ENCODE measurements at places on chromosomes 3 and 15. TPM values are rescaled to one million over a fixed set of nuclear protein-coding genes. Genes with fewer than 3 reads are reported as not detected.

Gene GOLGA8G
- not detected for total RNA-seq

Gene CLDN16
- 4.4 TPM for total RNA-seq

Gene MYRIP
- total RNA-seq, result 5.2 TPM

Gene ARRDC4
- 29.6 TPM for total RNA-seq

Gene ITGA11
- 1.0 TPM for total RNA-seq

Gene GPR149
- total RNA-seq, result not detected

Gene ZIC4
- not detected for total RNA-seq

Gene VEPH1
- total RNA-seq, result 30.0 TPM

Gene MPI
- 80.4 TPM for total RNA-seq

Gene GLCE
- total RNA-seq, result 9.3 TPM

Gene NANOGP8
- total RNA-seq, result not detected

Gene ZNF502
- total RNA-seq, result 2.3 TPM

Gene NOP10
- 25.7 TPM for total RNA-seq

Gene ALDH1A2
- 2.1 TPM for total RNA-seq

All from body of pancreas (tissue), 4 donors.